ENCODE measurements at places on chromosomes 16 and 17. TPM values are rescaled to one million over a fixed set of nuclear protein-coding genes. Genes with fewer than 3 reads are reported as not detected.

Gene AHSP
- 0.81 TPM for total RNA-seq

Gene SULT1A2
- 0.55 TPM for total RNA-seq

Gene CSH2
- not detected for total RNA-seq

GRCh38 chr17:7220593-7221277 lies 997 bp downstream of the ACADVL start:
- peak; percentile 69 for DNase-seq

DNA sequence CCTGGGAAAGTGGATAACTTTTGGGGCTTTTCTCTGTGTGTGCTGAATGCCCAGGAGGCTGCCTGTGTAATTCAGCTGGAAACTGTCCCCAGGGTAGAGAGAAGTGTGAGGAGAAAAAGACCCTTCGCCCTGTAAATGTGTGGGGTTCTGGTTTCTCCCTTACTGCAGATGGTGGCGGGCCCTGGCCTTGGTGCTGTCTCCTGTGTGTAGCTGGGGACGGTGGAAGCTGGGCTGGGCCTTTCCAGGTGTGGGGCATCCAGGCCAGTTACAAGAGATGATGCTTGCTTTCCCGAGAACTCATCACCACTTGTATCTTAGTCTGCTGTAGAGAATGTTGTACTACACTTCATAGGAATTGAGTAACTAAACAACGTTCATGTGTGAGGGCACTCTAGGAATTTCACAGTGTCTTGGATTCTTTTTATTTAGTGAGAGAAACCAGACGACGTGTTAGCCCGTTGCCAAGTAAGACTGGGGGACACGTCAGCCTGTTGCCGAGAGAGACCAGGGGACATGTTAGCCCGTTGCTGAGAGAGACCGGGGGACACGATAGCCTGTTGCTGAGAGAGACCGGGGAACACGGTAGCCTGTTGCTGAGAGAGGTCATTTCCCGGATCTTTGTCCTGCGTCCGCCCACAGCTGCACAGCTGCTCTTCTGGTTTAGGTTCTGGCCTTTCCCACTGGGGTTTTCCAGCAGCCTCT lies 43.1 kb downstream of the TBCD start:
- DNase-seq, result no peak

- peak; percentile 6 for DNase-seq
Measured at GRCh38 chr17:16923097-16923903, 48.6 kb downstream of the TNFRSF13B start.

DNA sequence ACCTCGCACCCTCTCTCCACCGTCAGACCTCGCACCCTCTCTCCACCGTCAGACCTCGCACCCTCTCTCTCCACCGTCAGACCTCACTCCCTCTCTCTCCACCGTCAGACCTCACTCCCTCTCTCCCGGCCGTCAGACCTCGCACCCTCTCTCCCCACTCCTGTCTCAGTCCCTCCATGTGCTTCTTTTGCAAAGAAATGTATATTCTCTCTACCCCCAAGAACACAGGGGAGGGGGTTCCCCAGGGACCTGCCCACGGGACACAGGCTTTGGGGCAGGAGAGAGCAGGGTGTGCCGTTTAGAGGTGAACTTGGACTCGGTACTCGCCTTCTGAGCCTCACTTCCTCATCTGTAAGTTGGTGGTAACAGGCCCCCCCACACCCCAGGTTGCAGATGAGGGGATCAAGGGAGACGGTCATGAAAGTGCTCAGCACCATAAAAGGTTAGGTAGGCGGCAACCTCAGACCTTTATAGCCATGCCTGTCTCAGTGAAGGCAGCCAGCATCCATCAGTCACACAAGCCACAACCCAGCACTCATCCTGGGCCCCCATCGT lies 63.7 kb downstream of the RPH3AL start:
- no peak for DNase-seq

DNA sequence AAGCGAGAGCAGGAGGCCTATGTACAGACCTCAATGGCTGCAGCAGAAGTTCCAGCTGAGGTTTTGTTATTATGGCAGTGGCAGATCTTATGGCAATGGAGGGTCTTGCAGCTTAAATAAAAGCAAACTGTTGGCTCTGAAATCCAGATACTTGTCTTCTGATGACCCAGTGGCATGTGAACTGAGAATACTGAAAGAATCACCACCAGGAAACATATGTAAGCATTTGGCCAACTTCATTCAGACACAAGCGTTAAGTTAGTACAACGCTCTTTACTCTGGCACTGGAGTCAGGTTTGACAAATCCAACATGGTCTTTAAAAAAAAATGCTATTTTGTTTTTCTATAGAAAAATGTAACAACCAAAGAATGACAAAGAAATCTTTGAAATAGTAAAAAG lies 70.5 kb downstream of the CFDP1 start:
- DNase-seq, result no peak

- no peak for DNase-seq
Measured at GRCh38 chr17:49216953-49217650, 6.6 kb downstream of the ABI3 start.

All from WTC11 (cell line).